ENCODE measurements at places on chromosomes 7 and 10.
A peak's percentile ranks its signal among the peaks of the same experiment; 100 is the strongest.

GRCh38 chr7:50667789-50668226 is 102.6 kb upstream of the DDC start:
- DNase-seq: no peak

DNA sequence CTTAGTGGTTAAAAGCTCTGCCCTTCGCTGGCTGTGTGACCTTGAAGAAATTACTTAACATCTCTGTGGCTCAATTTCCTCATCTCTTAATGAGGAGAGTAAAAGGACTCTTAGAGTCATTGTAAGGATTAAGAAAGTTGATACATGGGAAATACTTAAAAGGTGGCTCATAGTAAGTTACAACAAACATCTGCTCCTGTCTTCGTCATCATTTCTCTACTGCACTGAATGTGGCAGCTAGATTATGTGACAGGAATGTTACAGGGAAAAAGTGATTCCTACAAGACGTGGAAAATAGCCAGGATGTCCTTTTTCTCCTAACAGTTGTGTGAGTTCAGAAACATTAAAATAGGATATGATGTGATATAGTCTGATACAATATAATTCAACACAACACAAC is 184.7 kb downstream of the FRMD4A start:
- no peak for DNase-seq

DNA sequence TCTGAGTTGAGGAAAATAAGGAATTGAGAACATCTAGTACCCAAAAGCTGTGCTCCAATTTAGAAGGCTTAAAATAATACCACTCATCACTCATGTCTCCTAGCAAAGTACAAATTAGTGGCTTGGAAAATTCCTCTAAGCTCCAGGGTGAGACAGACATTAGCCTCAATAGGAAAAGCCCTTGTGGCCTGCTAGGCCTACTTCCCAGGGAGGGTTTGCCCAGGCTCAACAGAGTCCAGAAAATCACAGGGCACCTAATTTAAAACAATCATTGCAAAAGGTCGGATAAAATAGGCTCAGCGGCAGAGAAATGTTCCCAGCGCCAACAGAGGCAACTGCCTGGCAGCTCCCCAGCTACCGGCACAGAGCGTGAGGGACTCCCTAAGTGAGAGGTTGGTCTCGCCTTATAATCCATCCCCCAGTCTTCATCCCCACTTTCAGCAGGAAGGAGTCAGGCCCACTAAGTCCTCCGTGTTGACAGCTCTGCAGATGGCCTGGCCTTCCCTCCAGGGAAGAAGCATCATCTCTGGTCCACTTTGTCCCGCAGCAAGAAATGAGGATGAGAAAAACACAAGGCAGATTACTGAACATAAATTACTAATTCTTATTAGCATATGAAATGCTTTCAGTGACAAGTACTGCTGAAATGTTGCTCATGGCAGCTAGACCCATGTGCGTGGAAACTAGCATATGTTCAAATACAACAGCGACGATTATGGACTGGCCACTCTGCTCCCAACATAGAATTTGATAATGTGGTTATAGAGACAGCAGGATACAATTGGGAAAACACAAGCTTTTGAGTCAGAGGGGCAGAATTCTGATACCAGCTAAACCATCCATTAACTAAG is 1177.7 kb upstream of the AUTS2 start:
- peak; percentile 63 for DNase-seq

- no peak for DNase-seq
Measured at GRCh38 chr10:88408096-88408495, 175.0 kb downstream of the RNLS start.

GRCh38 chr10:25522946-25523608 is 348.3 kb downstream of the GPR158 start:
- DNase-seq: no peak

- no peak for DNase-seq
Measured at GRCh38 chr10:44280226-44281014, 104.5 kb downstream of the CXCL12 start.
